ENCODE measurements at places on chromosomes 2 and 18.

DNA sequence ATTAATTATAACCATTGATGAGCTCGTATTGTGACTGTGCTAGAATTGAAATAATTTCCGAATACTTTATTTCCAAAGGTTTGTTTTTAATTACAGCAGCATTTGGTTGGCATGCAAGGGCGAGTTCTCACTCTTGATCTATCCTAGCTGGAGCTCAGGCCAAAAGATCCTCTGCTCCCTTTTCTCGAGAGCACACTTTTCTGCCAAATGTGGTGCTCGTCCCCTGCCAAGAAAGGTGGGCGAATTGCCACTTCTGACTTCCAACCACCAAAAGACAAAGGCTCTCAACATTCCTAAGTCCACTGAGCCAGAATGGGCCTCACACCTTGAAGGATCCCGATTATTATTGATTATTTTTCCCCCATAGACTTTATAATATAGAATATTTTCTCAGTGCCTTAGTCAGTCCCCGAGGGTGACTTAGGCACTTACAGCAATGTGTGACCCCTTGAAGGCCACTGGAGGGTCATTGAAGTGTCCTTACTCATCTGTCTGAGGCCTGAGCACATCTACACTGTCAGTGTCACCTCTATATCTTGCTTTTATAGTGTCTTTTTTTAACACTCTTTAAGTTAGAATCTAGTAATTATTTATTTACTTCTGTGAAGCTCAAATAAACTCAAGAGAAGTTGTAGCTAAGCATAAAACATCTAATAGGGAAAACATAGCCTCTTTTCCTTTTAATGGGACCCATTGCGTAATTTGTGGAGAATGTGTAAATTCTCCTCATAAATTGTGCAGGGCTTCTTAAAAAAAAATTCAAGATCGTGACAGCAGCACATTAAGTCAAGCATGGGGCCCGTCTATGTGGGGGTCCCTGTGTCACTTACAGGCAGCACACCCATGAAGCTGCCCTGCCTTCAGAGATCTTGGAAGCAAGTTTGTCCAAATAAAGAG, 98.3 kb downstream of the MEIS1 start:
- DNase-seq, result no peak

GRCh38 chr18:79471046-79471445, 75.3 kb downstream of the NFATC1 start:
- DNase-seq, result no peak

DNA sequence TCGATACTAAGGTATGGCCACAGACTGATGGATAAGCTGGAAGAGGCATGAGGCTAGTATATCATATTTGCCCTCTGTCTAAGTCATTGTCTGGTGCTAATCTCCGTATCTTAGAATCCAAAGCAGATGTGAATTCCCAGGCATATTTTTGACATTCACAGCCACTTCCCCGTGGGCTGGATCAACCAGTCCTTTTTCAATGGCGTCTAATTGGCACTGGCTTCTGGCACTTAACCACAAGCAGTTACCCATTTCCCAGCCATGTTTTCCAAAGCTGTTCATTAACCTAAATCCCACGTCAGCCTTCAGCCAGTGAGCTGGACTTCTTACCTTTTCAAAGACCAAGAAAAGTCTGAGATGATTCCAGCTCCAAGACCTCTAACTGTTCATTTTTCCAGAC, 20.7 kb upstream of the ZNF407 start:
- no peak for DNase-seq

DNA sequence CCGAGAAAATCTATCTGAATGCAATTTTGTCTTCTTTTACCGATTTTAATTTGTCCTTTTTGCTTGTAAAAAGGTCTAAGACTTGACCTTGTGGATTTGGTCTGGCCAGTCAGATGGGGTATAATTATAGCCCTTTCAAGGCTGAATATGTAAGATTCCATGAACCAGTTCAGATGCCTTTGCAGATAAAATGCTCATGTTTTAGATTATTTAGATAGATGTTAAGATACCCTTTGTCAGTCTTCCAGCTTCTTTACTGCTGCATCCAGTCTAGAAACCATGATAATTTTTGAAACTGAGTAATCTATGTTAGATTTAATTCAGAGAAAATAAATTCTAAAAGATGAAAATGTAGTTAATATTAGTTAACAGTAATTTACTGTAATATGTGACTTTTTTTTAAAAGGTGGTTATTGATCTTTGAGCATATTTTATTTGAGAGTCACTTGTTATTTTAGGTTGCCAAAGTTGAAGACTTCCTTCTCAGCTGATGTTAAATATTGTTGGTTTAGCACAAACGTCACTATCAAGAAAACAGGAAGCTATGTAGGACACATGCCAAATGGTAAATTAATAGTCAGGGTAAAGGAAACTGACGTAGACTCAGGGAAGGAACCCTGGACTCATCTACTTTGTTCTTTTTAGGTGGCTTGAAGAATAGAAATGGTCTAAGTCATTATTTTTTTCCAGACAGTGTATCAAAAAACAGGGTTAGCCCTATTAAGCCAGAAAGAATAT, 29.8 kb downstream of the BABAM2 start:
- no peak for DNase-seq

- no peak for DNase-seq
Measured at GRCh38 chr2:177537636-177538035, 145.1 kb downstream of the AGPS start.

- DNase-seq, result no peak
Measured at GRCh38 chr2:240146141-240146561, 5.7 kb upstream of the OTOS start.

DNA sequence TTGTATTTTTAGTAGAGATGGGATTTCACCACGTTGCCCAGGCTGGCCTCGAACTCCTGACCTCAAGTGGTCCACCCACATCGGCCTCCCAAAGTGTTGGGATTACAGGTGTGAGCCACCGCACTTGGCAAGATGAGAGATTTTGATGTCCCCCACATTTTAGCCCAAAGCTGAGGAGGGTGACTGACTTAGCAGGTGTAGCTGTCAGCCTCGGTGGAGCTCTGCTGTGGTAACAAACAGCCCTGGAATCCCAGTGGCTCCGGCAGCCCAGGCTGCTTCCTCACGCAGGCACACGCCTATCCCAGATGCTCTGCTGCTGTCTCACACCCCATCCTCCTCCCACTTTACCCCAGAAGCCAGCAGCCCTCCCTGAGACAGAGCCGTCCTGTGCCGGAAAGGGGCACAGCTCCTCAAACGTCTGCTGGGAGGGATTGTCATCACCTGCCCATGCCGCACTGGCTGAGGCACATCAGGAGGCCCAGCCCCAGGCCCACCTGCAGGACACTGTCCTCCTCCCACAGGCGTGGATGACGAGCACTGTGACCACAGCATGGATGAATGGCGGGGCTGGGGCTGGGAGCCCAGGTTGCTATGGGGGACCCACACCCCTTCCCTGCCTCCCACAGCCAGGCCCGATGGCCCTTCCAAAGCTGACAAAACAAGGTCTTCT, 10.6 kb upstream of the BOK start:
- DNase-seq, result no peak

- peak; percentile 62 for DNase-seq
Measured at GRCh38 chr2:236052926-236053821, 115.0 kb downstream of the GBX2 start.

DNA sequence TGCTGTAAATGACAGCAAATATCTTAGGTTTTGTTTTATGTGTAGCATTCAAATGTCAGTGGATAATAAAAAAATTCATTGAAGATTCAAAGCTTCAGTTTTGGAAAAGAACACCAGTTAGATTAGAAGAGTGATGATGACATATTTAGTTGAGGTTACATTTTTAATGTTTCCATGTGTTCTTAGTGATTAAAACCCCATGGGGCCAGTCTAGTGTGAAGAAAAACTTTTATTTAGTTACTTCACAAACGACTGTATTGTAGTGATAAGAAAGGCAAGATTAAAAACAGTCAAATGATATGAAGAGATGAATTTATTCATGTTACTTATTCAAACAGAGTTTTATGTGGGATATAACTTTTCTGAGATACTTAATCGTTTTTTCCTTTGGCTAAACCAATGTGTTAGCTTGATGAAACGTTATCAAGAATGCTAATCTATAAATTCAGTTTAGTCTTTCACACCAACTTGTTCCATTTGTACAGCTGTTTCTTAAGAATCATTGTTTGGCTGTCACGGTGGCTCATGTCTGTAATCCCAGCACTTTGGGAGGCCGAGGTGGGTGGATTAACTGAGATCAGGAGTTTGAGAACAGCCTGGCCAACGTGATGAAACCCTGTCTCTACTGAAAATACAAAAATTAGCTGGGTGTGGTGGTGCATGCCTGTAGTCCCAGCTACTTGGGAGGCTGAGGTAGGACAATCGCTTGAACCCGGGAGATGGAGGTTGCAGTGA, 11.6 kb downstream of the BMPR2 start:
- no peak for DNase-seq

DNA sequence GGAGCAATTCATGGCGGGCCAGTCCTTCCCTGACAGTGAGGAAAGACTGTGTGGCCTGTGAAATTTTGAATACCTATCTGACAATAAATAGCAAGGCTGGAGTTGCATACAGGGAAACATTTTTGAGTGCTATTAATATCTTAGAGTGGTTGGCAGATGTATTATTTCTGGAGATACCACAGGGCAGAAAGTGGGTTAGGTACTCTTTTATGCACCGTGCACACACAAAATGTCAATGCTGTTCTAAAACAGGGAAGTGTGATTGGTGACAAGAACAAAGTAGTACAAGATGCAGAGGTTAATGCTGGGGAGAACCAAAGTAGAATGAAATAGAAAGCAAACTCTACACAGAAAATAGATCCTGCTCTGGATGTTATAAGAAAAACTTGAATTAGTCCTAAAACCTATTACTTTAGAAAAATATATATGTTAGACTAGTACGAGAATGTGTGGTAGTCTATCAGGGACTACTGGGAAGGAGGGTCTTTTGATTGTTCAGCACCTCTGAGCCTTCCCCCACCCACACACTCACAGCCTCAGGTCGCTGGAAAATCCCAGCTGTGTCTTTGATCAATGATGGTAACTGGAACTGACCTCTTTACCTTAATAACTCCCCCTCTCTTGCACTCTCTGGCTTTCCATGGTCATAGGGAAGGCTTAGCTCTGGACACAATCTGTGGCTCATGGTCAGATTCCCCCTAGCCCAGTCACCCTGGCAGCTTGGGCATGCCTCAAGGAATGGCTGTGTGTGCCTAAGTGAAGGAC, 58.2 kb downstream of the SERPINB8 start:
- DNase-seq, result no peak

DNA sequence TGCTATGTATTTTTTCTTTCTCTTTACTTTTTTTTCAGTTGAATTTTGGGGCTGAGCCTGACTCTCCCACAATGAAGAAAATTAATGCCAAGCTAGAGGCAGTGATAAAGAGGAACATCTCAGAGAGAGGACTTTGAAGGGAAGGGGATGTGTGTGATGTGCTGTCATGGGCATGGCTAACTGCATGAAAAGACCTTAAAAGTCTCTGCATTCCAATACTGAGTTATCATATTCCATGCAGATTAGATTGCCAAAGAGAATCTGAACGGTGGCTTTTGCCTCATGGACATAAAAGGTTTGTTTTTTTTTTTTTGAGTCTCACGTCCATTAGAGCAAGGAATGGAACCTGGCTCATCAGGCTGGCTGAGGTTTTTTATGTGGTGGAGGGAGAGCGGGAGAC, 213.9 kb downstream of the PIK3C3 start:
- DNase-seq, result no peak

GRCh38 chr2:99729104-99730025, 239.5 kb upstream of the REV1 start:
- no peak for DNase-seq

GRCh38 chr18:23878336-23878900, 136.1 kb upstream of the TTC39C start:
- no peak for DNase-seq

DNA sequence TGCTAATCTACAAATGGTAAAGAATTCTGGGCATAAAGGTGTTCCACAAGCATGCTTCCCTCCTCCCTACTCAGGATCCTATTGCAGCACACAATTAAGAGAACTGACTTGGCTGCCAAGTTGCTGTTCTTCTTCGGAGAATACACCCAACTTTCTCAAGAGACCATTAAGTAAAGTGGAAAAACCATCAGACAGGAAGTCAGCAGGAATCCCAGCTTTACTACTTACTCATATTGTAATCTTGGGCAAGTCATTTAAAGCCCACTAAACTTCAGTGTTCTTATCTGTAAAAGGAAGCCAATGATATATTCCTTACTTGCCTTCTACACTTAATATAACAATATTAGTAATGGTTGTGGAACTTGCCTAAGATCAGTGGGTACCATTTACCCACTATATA, 37.8 kb downstream of the PSTPIP2 start:
- no peak for DNase-seq

- DNase-seq, result no peak
Measured at GRCh38 chr2:177545981-177546585, 153.5 kb downstream of the AGPS start.

DNA sequence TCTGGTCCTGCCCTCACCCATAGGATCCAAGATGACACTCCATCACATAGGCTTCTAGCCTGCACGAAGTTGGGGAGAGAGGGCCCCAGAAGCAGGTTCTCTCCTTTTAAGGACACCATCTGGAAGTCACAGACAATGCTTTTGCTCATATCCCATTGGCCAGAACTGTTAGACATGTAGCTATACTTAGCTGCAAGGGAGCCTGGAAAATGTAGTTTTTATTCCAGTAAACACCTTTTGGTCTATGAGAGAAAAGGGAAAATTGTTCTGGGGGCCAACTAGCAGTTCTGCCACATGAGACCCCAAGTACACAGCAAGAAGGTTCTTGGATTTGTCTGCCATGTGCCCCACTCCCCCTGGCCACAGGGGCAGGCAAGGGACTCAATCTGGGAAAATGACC, 206.1 kb downstream of the ZFP36L2 start:
- DNase-seq, result no peak

- DNase-seq, result no peak
Measured at GRCh38 chr2:106147665-106148064, 46.4 kb downstream of the UXS1 start.

DNA sequence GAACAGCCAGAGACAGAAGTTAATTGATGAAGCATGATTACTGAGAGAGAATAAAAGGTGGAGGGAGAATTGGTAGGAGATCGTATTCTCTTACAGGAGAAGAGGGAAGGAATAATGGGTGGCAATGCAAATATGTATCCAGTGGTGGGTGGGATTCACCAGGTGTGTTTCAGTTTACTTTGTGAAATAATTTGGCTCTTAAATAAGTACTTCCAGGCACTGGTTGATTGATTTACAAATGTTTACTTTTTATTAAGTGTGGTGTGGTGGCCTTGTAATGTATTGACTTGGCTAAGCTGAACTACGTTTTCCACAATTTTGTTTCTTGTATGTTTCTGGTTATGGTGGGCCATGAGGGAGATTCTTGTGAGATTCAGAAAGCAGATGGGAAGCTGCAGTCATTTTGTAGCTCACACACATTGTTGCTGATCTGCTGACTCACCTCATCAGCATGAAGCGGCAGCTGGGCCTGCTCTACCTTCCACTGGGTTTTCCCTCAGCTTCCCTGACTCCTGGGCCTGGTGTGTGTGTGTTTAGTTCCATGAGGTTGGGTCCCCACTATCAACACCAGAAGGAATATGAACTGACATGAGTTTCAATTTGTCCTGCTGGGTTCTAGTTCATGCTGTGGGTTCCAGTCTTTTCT, 32.6 kb downstream of the MYL12B start:
- DNase-seq, result no peak

- no peak for DNase-seq
Measured at GRCh38 chr2:217116610-217117009, 256.7 kb upstream of the TNP1 start.

- no peak for DNase-seq
Measured at GRCh38 chr18:72530622-72531021, 13.5 kb downstream of the CBLN2 start.

- peak; percentile 88 for DNase-seq
Measured at GRCh38 chr2:100416935-100417710, at the start of gene CHST10. Gene CHST10, minus strand, starts transcription at chr2:100417668. Its CDS starts 10,993 bp downstream, at chr2:100406675.

GRCh38 chr2:130915595-130916437, 79.1 kb downstream of the ARHGEF4 start:
- no peak for DNase-seq

GRCh38 chr2:13515254-13515653, 798.5 kb downstream of the TRIB2 start:
- DNase-seq, result no peak

Measured in iPS-NIHi11 (cell line).